HFFc6 (cell line): ENCODE measurements at places on chromosomes 5 and 9. TPM values are rescaled to one million over a fixed set of nuclear protein-coding genes. Genes with fewer than 3 reads are reported as not detected.

The FKTN gene
- 27.6 to 34.1 TPM (median 32.9 TPM) in 3 replicates for total RNA-seq

The ZFP2 gene
- total RNA-seq = not detected in 3 replicates

The SLCO4C1 gene
- total RNA-seq = not detected in 3 replicates

The IDNK gene
- total RNA-seq = 5.1 to 6.7 TPM (median 5.4 TPM) in 3 replicates

DNA sequence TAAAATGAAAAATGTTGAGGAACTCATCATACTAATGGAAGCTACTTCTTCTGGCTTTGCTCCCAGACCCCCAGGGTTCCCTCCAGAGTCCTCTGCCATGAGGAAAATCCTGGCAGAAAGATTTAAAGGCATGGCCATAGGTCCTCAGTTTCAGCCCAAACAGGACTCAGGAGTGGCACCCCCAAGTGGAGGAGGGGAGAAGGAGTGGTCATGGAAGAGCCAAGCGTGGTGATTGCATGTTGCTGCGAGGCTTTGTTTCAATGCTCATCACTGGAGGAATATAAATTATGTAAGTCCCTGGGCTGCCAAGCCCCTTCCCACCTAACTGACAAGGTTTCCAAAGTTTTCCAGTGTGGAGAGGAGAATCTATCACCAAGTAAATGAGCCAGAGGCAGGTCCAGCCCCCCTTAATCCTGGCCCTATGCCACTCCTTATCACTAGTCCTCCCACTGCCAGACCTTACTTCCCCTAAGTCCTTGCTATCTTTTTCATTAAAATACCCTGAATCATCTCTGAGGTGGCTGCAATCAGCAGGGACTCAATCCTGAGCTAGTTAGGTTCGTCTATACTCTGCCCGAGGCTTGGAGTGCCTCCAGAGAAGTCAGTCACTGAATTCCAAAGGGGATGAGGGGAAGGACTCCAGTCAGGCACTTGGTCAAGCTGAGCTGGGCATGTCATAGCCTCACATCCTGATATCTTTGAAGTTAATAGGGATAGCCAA, 70.7 kb upstream of the TAF1L start:
- no peaks in the 10 kb centered on the region for H3K36me3 ChIP-seq
- no peak for DNase-seq
- peaks cover 9% of the 10 kb centered on the region; the same call in 1 of the 2 replicates for H3K27me3 ChIP-seq
- H3K4me1 ChIP-seq = no peaks in the 10 kb centered on the region
- no peak overlapping the region for H3K4me3 ChIP-seq

DNA sequence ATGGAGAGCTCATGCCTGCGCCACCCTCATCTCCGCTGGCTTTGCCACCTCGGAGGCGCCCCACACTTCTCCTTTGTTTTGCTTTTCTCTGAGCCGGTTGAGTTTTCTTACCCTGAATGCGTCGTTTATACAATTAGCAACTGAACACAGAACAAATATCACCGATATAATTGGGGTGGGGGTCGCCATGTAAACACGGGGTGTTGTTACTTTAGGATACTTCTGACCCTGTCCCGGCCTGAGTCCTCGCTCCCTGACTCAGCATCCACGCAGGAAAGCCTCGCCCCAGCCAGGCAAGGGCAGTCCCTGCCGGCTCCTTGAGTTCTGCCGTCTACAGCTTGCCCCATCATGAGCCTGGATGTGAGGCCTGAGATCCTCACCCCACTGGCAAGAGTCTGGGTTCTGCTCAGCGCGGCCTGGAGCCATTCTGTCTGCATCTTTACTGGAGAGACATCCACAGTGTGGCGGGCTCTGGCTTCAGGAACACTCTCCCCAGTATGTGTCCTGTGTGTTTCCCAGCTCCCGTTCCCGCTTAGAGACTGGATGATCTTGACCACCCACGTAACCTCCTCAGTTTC, 5.5 kb downstream of the NKX2-5 start:
- peaks cover 61% of the 10 kb centered on the region for H3K27me3 ChIP-seq
- no peaks in the 10 kb centered on the region; the same call in 1 of the 2 replicates for H3K36me3 ChIP-seq
- no peaks in the 10 kb centered on the region; the same call in 1 of the 2 replicates for H3K4me1 ChIP-seq
- H3K4me3 ChIP-seq = no peak overlapping the region
- no peak for DNase-seq

- peaks cover 62% of the 10 kb centered on the region for H3K36me3 ChIP-seq
- peaks cover 74% of the 10 kb centered on the region for H3K4me1 ChIP-seq
- peak overlapping the region; percentile 80 for H3K27ac ChIP-seq
- DNase-seq = no peak
Measured at GRCh38 chr5:136057401-136058038, 28.7 kb downstream of the TGFBI start.

DNA sequence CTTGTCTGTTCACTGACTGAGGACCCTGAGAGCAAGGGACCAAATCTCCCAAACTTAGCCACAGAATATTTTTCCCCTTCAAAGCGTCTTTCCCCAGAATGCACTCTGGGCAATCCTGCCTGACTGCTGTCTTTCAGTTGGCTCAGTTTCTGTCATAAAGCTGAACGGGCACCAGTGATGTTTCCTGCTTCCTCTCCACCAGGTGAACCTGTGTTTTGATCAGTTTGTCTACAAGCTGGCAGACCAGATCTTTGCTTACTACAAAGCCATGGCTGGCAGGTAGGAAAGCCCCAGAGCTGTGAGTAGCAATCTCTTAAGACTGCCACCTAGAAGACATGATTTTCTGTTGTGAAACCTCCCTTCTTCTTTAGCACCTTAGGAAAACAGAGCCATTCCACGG, 61.8 kb downstream of the CYFIP2 start:
- peaks cover 16% of the 10 kb centered on the region for H3K4me1 ChIP-seq
- H3K36me3 ChIP-seq = peaks cover 7% of the 10 kb centered on the region; the same call in 1 of the 2 replicates
- no peak overlapping the region for H3K27ac ChIP-seq
- H3K27me3 ChIP-seq = peaks cover 1% of the 10 kb centered on the region; the same call in 1 of the 2 replicates

DNA sequence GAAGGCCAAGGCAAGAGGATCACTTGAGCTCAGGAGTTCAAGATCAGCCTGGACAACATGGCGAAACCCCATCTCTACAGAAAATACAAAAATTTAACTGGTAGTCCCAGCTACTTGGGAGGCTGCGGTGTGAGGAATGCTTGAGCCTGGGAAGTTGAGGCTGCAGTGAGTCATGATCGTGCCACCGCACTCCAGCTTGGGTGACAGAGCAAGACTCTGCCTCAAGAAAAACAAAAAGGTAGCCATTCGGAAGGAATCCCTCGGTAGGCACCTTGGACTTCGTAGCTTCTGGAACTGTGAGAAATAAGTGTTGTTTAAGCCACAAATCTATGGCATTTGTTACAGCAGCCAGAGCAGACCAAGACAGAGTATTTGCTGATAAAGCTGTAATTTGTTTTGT, 174.2 kb downstream of the DCP2 start:
- H3K36me3 ChIP-seq = no peaks in the 10 kb centered on the region
- peaks cover 39% of the 10 kb centered on the region for H3K4me1 ChIP-seq
- H3K4me3 ChIP-seq = no peak overlapping the region
- H3K27ac ChIP-seq = no peak overlapping the region
- 0 out of 2 replicates have a peak, but pooled peaks cover 2% of the 10 kb centered on the region for H3K27me3 ChIP-seq

DNA sequence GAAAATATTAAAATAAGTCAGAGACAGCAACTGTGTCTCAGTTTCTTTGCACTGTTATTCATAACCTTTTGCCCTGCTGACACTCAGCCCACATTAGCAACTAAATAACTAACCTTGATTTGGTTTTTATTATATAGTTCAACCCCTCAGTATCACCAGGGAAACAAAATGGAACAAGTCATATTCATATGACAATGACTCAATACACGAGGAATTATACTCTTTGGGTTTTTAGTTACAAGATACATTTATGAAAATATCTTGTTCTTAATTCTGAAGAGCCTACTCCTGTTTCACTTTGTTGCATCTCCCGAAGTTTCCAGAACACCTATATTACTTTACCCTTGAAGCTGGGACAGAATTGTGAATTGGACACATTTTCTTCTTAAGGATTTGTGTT, 845.4 kb downstream of the EFNA5 start:
- H3K4me3 ChIP-seq = no peak overlapping the region
- H3K27me3 ChIP-seq = no peaks in the 10 kb centered on the region
- no peaks in the 10 kb centered on the region for H3K4me1 ChIP-seq
- no peak for DNase-seq

DNA sequence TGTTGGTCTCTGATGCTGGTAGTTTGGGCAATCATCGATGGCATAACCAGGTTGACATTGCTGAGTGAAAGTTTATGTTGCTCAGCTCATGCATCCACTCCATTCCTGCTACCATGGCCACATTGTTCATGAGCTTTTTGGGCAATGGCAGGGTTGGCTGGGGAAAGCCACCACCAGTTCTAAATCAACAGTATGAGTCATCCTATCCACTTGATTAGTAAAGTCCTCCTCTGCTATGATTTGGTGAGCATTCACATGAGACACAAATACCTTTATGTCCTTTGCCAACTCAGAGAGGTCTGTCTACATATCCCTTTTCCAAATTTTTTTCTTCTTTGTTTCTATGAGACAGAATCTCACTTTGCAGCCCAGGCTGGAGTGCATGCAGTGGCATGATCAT, 129.7 kb upstream of the FBN2 start:
- H3K27me3 ChIP-seq = no peaks in the 10 kb centered on the region
- no peak for DNase-seq
- no peak overlapping the region for H3K27ac ChIP-seq
- peaks cover 26% of the 10 kb centered on the region for H3K4me1 ChIP-seq

- DNase-seq = peak; percentile 27
- H3K4me1 ChIP-seq = peaks cover 51% of the 10 kb centered on the region
- H3K36me3 ChIP-seq = no peaks in the 10 kb centered on the region
- H3K27me3 ChIP-seq = no peaks in the 10 kb centered on the region
- peak overlapping the region; percentile 70 for H3K27ac ChIP-seq
- H3K4me3 ChIP-seq = no peak overlapping the region; the same call in 1 of the 2 replicates
Measured at GRCh38 chr9:70438341-70438928, 24.0 kb upstream of the KLF9 start.

DNA sequence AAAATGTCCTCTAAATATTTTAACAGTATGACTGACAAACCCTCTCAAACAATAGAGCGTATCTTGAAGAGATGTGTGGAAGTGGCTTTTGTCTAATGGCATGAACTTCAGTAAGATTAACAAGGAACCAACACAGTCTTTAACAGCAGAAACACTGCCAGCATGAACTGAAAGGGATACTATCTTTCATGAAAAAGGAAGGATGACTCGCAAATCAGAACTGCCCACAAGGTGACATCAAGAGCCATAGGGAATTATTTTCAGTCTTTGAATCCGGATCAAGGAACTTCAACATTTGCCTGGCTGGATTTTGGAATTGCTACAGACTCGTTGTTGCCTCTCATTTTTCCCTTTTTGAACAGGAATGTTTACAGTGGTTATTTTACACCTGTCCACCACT, 5.1 kb upstream of the HEXB start:
- H3K27me3 ChIP-seq = peaks cover 3% of the 10 kb centered on the region
- DNase-seq = peak; percentile 28

DNA sequence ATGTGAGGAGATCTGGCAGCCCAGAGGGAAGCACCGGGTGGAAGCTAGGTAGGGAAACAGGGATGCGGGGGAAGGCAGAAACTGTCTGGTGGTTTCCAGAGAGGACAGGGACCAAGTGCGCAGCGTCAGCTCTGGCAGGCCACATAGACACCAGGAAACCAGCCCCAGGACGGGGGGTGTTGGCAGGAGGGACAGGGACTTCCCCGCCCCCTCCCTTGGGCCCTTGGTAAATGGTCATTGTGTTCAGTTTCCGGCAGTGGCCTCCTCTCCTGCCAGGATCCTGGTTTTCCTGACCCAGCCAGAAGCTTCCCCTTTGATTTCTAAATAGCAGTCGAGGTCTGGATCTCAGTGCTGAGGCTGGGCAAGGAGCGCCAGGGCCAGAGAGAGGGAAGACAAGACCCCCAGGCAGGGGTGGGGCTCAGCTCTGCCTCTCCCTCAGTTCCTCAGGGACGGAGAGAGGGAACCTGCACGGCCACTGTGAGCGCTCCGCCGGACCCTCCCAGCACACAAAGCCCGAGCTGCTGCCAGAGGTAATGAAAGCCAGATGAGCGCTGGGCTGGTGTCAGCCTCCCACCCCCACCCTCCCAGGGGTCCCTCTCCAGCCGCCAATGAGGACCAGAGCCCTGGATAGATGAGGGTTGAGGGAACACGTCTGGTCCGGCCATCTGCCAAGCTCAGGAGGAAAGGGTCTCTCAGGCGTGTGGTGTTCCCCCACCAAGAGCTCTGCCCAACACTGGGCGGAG, 1.8 kb downstream of the RALGDS start:
- peak overlapping the region; percentile 43 for H3K27ac ChIP-seq
- DNase-seq = no peak

- H3K27me3 ChIP-seq = no peaks in the 10 kb centered on the region
- H3K36me3 ChIP-seq = no peaks in the 10 kb centered on the region
- no peaks in the 10 kb centered on the region for H3K4me1 ChIP-seq
Measured at GRCh38 chr5:180915924-180916323, 17.0 kb downstream of the BTNL8 start.

DNA sequence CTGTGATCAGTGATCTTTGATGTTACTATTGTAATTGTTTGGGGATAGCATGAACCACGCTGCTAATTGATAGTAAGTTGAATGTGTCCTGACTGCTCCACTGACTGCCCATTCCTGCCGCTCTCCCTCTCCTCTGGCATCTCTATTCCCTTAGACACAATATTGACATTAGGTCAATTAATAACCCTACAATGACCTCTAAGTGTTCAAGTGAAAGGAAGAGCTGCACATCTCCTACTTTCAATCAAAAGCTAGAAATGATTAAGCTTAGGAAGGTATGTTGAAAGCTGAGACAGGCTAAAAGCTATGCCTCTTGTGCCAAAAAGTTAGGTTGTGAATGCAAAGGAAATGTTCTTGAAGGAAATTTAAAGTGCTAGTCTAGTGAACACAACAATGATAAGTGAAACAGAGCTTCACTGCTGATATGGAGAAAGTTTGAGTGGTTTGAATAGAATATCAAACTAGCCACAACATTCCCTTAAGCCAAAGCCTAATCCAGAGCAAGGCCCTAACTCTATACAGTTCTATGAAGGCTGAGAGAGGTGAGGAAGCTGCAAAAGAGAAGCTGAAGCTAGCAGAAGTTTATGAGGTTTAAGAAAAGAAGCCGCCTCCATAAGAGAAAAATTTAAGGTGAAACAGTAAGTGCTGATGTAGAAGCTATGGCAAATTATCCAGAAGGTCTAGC, 12.9 kb downstream of the CLINT1 start:
- H3K4me1 ChIP-seq = peaks cover 5% of the 10 kb centered on the region; the same call in 1 of the 2 replicates
- no peaks in the 10 kb centered on the region for H3K27me3 ChIP-seq
- no peak for DNase-seq
- no peak overlapping the region for H3K4me3 ChIP-seq

- peaks cover 14% of the 10 kb centered on the region for H3K4me1 ChIP-seq
- no peak overlapping the region for H3K4me3 ChIP-seq
- H3K27me3 ChIP-seq = peaks cover 8% of the 10 kb centered on the region
- no peak overlapping the region for H3K27ac ChIP-seq
- peak; percentile 48 for DNase-seq
- H3K36me3 ChIP-seq = no peaks in the 10 kb centered on the region
Measured at GRCh38 chr5:81165493-81166119, 67.5 kb upstream of the CKMT2 start.
